AG08395 (cell line): ENCODE measurements at places on chromosomes 1 and 21.
A peak's percentile ranks its signal among the peaks of the same experiment; 100 is the strongest.

- no peak for DNase-seq
These were observed 31.3 kb upstream of the FGGY start for GRCh38 chr1:59265622-59266021.

GRCh38 chr1:31679676-31680230 lies 24.1 kb downstream of the COL16A1 start:
- no peak for DNase-seq

- no peak for DNase-seq
These were observed 11.4 kb downstream of the EDEM3 start for GRCh38 chr1:184743062-184743756.

- no peak for DNase-seq
These were observed 23.2 kb downstream of the CRYAA start for GRCh38 chr21:43191971-43192370.

DNA sequence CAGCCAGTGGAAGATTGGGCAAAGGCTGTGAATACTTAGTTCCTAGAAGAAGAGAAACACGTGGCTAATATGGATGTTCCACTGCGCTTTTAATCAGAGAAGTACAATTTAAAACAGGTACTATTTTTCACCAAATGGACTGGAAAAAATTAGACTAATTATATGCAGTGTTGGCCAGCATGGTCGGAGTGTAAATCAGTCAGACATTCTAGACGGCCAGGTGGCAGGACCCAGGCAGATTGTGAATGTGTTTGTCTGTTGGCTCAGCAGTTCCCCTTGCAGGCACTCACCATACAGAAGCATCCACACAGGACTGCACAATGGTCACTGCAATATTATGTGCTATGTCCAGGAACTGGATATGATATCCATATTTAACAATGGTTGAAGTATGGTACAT lies 23.9 kb upstream of the SLC25A34 start:
- no peak for DNase-seq

- DNase-seq, result no peak
These were observed 26.9 kb upstream of the C1orf174 start for GRCh38 chr1:3926956-3927355.

GRCh38 chr1:192604979-192605620 lies 29.5 kb downstream of the RGS1 start:
- no peak for DNase-seq

DNA sequence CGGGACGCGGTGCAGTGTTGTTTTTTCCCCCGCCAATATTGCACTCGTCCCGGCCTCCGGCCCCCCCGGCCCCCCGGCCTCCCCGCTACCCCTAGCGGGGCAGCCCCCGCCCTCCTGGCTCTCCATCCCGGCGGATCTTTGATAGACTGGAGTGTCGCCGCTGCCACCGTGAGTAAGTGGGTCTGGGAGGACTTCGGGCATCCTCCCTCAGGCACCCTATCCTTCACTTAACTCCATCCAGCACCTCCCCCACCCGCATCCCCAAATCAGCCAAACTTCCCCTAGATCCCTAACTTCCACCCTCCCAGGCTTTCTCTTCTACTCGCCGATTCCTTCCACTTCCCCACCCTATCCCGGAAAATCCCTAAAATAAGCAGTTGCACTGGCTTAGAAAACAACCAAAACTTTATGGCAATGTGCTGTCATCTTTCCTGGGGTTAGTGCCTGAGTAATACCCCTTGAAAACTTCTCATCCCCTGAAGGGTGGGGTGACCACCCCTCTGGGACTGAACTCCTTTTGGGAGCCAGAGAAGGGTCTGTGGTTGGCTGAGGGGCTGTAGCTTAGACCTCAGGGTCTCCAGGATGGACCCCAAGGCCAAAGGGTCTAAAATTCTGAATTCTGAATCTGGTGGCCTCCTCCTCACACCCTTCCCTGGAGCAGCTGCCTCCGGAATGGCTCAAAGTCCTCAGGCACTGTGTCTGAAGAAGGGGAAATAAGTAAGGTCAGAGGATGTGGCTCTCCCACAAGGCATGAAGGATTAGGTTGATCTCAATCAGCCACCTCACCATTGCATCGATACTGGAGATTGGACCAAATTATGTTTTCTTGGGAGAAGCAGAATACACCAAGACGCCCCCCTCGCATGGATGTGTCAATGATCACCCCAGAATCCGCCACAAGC lies 12.2 kb downstream of the THBS3 start:
- peak; percentile 32 for DNase-seq

DNA sequence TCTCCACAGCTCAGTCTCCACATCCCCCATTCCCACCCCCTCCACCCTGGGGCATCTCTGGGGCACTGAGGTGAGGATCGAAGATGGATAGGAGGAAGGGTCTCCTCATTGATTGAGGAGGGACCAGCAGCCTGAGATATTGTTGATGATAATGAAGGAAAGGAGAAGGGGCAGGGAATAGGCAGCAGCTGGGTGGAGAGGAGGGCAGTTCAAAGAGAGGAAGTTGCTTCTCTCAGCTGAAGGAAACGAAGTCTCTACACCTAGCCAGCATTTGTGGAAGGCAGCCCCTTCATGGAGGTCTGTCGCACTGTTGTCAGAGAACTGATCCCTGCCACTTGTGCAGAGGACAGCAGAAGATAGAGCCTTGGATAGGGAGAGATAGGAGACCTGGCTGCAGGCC lies 5.7 kb downstream of the KNCN start:
- no peak for DNase-seq

DNA sequence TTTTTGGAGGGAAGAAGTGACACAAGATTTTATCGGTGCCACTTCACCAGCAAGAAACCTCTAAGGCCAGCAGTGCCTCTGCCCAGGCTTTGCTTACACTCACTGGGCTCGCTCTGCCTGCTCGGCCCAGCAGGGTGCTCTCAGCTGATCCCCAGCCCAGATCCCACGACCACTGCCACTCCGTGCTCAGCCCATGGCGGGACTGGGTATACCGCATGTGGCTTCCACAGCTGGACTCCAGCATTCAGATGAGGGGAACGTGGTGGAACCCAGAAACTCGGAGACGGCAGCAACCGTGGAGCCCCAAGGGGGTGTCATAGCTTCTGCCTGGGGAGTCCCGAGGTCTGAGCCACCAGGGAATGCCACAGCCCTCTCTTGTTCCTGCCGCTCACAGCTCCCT lies 12.9 kb downstream of the USP25 start:
- no peak for DNase-seq

- no peak for DNase-seq
These were observed 8.1 kb downstream of the GABPA start for GRCh38 chr21:25742900-25743299.

DNA sequence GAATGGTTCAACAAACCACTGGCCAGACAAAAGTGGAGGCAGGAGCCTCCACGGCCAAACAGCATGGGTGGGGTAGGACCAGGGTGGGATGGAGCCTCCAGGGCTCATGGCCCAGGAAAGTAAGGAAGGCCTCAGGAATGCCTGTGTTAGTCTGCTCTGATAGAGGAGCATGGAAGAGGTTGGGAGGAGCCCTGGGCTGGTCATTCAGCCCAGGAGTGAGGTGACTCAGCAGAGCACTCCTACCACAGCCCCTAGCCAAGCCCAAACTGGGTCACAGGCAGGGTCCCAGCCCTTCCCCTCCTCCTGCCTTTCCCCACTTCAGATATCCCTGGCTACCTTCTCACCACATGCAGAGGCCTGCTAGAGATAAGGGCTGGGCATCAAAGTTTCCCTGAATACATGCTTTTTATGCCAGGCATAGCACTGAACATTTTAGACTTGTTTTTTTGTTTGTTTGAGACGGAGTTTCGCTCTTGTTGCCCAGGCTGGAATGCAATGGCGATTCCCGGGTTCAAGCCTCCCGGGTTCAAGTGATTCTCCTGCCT lies 3.1 kb upstream of the SHISA4 start:
- peak; percentile 74 for DNase-seq

DNA sequence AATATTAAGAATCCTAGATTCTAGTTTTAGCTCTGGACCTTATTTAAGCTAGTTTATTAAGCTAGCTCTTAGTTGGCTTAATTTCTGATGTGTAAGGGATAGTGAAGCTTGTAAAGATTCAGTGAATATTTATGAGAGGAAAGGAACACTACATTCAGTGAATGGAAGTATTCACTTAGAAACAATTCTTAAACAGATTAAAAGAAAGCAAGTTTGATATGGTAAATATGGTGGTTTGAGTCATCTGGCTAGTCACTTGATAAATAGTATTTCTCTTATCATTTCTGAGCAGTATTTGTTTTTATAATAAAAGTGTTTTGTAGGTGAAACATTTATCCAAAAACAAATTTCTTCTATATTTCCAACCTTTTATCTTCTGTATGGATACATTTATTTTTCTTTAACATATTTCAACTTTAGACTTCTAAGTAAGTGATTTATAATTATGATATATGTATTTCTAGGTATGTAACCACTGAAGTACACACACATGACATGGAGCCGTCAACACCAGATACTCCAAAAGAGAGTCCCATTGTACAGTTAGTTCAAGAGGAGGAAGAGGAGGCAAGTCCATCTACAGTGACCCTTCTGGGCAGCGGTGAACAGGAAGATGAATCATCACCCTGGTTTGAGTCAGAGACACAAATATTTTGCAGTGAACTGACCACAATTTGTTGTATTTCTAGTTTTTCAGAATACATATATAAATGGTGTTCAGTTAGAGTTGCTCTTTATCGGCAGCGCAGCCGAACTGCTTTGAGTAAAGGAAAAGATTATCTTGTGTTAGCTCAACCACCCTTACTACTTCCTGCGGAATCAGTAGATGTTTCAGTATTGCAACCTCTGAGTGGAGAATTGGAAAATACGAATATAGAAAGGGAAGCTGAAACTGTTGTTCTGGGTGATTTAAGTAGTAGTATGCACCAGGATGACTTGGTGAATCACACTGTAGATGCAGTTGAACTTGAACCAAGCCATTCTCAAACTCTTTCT lies 55.6 kb downstream of the SUCO start:
- DNase-seq, result peak; percentile 77
